ENCODE measurements at places on chromosomes 3 and 15.

- DNase-seq = no peak
These were observed 242.3 kb downstream of the MECOM start for GRCh38 chr3:169421182-169421581.

DNA sequence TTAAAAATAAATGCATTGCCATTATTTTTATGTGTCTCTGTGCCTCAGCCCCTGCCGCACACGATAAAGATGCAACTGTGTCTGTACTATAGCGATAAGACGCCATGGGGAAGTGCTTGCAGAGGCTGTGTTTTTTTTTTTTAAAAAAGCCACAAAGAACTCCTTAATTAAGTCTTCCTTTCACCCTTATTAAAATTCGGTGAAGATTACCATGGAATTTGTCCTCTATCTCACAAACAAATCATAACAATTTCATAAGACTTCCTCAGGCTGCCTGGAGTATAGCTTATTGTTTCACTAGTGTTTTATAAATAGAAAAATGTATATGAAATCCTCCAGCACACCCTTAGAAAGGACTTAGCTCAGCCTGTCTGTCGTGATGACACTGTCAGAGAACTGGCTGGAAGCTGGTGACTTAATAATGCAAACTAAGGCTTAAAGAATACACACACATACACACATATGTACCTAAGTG lies 374.8 kb upstream of the SLCO3A1 start:
- DNase-seq = no peak

GRCh38 chr15:78177447-78177873 lies 28.3 kb downstream of the IDH3A start:
- no peak for DNase-seq

GRCh38 chr3:146883288-146883687 lies 278.1 kb upstream of the PLSCR5 start:
- DNase-seq = no peak

DNA sequence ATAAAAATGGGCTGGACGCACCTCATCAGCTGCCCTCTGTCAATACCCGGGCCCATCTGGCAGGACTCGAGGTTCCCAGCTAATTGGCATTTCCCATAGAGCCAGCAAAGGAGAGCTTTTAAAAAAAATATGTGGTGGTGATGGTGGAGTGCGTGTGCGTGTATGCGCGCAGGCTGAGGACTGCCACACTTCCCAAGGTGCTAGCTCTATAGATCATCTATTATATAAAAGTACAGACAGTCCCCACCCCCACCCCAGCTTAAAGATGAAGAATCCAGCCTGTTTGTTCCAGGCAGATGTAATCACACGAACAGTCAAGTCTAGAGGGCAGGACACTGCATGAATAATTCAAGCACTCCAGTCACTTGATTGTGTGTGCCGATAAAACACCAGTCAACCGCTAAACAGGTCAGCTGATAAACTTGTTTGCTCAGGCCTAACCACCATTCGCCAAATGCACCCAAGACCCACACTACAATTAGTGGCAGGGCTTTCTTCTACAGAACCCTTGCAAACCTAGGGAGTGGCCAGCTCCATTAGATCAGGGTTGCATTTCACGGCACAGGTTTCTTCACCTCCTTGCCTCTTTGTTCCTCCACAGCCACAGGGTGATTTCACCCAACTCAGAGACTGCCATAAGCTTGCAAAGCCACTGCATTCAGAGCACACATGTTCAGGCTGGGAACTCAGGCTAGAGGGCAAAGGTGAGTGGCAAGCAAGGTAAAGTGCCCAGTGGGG lies 5.8 kb downstream of the TLE3 start:
- peak; percentile 17 for DNase-seq
